Amniotic stem cell (primary cell): ENCODE measurements at places on chromosomes 7 and 10.

GRCh38 chr7:2759736-2760097, 71.7 kb downstream of the AMZ1 start:
- DNase-seq: no peak

DNA sequence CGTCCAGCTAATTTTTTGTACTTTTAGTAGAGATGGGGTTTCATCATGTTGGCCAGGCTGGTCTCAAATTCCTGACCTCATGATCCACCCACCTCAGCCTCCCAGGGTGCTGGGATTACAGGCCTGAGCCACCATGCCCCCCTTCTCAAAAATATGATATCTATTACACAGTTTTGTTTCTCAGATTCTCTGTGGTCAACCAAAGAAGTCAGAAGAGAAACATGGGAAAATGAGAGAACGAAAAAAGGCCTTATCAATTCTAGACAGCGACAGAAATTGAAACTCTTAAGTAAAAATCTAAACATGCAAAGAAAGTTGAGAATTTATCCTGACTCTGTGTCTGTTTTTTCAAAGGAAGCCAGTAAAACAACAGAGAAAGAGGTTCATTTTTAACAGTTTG, 283.8 kb upstream of the PLXDC2 start:
- no peak for DNase-seq

- no peak for DNase-seq
Observed at GRCh38 chr7:107972075-107972482, 30.9 kb downstream of the LAMB1 start.

GRCh38 chr7:76354516-76354915, 4.3 kb downstream of the YWHAG start:
- no peak for DNase-seq

- peak; percentile 15 for DNase-seq
Observed at GRCh38 chr10:87505366-87506111, 846 bp downstream of the MINPP1 start.

DNA sequence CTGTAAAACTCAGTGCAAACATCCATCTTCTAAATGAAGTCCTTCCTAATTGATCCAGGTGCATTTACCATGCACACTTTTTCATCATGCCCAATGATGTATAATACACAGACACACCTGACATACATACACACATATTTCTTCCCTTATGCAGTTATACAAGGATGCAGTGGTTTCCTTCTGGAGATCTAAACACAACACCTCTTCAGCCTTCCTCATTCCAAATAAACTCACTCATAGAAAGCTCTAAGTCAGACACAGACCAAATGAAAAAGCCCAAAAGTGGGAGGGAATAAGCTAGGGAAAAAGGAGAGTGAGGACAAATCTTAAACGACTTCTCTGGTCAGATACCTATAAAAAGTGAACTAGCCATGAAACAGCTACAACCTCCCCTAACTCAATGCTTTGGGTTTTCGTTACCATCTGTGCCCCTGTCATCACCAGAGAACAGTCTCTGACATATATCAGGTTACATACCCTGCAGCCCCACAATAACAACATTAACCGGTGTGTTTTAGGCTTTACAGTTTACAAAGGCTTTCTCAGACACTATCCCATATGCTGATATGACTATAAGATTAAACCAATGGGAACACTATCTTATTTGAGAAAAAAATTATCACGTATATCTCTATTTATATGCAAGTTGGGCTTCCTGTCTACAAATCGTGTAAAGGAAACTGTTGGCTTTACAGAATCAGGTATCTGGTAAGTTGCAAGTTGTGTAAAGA, 675.2 kb downstream of the PHTF2 start:
- no peak for DNase-seq

- DNase-seq: no peak
Observed at GRCh38 chr10:77810446-77811335, 115.9 kb downstream of the DLG5 start.

- DNase-seq: no peak
Observed at GRCh38 chr10:86066696-86067095, 299.9 kb downstream of the GRID1 start.

GRCh38 chr7:37786741-37787569, 61.4 kb upstream of the NME8 start:
- DNase-seq: no peak

DNA sequence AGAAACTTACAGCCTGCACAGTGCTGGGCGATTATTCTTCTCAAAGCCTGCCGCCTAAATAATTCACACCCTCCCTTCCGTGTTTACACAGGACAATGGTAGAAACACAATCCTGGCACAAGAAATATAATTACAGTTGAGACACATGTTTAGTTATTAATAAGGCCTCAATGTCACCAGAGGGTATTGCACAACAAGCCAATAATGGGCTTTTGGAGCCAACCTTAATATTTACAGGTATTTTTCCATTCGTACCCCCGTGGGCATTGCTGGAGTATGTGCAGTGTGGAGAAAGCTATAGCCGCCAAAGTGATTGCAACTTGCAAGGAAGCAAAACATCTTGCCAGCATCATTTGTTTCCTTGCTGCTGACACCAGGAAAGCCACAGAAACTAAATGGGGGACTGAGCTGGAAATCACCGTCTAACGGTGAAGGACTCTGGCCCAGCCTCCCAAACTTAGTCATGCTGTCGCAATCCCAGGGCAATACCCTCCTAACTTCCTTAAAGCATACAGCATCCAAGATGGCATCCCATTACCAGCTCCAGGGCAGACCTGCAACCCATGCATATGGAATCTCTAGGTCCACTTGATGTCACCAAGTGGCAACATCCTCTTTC, 8.6 kb downstream of the CALN1 start:
- no peak for DNase-seq

GRCh38 chr10:19853831-19854230, 37.6 kb downstream of the PLXDC2 start:
- no peak for DNase-seq

GRCh38 chr10:96118604-96119450, 11.3 kb upstream of the ZNF518A start:
- DNase-seq: no peak

DNA sequence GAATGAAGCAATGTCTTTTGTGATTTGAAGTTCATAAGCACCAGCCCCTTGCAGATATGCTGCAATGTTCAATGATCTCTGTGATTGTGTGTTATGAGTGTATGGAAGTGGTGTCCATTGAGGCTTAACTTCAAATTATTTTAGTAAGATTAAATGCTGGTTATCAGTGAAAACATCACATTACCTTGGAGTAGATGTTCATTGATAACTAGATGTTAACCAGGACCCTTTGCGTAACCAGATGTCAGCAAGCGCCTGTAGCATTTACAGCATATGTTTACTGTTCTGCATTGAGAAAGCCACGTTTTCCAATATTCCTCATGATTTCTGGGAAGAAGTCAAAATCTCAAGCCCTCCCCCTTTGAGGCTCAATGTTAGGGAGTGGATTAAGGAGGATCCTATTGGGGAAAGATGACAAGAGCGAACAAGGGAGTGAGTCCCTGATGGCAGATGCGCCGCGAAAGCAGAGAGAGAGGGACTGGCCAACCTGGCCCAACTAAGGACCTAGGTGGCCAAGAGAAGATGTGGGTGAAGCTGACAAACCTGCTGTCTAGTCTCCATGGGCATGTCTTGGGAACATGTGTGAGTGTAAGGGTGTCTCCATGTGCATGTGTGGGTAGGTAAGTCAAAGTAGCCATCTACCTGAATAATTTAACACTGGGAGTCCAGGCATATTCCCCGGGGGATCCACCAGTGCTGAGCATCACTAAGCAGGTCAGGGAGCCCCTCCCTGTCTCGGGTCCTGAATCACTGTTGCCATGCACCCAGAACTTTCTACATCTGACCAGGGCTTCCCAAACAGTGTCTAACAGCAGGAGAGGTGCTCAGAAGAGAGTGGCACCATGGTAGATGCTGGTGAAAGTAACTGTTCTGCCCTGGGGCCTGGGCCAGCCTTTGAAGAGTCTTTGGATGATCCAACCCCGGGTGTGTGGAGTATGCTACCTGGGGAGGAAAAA, 141.6 kb upstream of the GDF10 start:
- DNase-seq: no peak

GRCh38 chr7:11613292-11613930, 218.6 kb downstream of the THSD7A start:
- no peak for DNase-seq

- DNase-seq: no peak
Observed at GRCh38 chr7:133117452-133117851, 35.6 kb upstream of the CHCHD3 start.

- no peak for DNase-seq
Observed at GRCh38 chr10:118370499-118370898, 28.4 kb upstream of the FAM204A start.

DNA sequence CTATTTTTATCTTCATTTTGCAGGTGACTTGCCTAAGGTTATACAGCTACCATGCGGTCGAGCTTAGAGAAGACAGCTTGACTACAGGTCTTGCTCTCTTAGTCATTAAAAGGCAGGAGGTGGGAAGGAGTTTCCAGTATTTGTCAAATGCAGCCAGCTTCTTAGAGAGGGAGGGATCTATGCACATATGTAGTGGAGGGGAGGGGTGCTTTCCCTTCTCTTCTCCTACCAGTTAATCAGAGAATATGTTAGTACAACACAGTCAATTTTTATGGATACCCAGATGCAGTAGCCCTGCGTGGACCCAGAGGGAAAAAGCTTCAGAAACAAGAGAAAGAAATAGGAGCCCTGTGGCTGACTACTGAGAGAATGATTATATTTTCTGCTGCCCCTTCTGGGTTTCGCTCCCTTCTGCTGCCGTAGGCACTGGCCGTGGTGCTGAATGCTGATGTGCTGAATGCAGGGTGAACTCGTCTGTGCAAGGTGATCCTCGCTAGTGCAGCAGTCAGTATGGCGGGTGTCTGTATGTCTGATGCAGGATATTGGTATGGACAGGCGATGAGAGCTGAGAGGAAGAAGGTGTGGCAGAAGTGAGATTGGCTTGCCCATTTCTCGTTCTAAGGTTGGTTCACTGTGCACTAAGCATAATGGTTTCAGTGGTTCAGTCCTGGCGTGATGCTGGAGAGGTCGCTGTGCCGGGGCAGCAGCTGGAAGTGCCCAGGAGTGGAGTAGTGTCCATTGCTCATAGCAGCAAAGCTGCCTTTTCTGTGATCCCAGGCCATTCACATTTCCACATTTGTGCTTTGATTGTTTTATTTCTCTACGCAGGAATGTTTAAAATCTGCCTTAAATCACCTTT, 189.2 kb upstream of the PODXL start:
- peak; percentile 12 for DNase-seq

DNA sequence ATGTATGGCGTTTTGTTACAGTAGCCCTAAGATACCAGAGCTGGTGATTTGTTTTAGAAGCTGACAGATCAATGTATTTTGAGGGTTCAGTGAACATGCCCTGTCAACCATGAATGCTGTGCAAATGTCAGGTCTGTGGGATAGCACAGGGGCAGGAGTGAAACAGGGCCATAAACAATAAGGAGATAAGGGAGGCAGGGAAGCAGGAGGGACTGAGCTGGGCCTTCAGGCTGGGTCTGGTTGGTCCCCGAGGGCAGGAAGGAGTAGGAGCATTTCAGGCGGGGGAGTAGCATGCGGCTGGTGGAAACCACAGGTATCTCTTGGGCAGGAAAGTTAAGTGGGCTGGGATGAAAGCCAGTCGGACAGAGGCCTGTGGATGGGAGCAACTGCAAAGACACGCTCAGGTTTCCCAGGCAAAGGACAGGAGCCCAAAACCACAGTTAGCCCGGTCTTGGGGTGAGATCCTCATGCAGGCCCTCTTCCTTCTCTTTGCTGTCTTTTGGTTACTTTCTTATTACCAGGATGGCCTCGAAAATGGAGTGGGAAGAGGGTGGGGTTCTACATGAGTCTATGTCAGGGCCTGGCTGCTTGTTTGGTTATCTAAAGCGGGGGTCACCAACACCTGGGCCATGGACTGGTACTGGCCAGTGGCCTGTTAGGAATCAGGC, 69.5 kb upstream of the SEPHS1 start:
- no peak for DNase-seq

GRCh38 chr7:41098846-41099245, 604.0 kb downstream of the INHBA start:
- DNase-seq: no peak

GRCh38 chr7:77438131-77438530, 22.0 kb upstream of the GSAP start:
- DNase-seq: no peak

- no peak for DNase-seq
Observed at GRCh38 chr7:129176916-129177710, 11.3 kb upstream of the SMO start.

GRCh38 chr7:128033246-128033645, 2.0 kb upstream of the LRRC4 start:
- no peak for DNase-seq

DNA sequence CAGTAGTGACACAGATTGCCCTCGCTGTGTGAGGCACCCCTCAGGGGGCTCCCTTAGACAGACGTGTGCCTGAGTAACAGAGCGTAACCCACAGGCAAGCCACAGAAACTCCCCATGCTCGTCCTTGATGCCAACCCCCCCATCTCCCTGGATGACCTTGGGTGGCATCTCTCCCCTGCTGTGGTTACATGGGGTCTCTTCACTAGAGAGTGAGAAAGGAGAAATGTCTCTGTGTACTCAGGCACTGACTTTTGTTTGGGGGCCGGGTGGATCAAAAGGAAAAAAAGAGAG, 1.1 kb upstream of the ASB10 start:
- no peak for DNase-seq

DNA sequence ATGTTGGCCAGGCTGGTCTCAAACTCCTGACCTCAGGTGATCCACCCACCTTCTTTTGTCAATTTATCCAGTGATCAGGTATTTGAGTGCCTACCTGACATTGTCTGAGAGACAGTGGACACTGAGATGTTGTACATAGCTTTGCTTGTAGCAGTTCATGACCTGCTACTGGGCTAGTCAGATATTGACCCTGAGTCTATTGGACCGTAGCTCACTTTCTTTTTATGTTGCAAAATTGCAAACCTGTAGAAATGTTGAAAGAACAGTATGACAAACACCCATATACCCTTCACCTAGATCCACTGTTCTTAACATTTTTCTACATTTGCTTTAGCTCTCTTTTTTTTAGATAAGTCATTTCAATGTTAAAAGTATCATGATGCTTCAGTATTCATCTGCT, 410.4 kb upstream of the GALNT17 start:
- DNase-seq: no peak

- no peak for DNase-seq
Observed at GRCh38 chr7:44448922-44449583, 41.4 kb downstream of the NUDCD3 start.

GRCh38 chr10:113199459-113199858, 249.4 kb downstream of the TCF7L2 start:
- peak; percentile 38 for DNase-seq
